ENCODE measurements at places on chromosomes 2 and 18.

GRCh38 chr2:150081775-150082481, 405.5 kb downstream of the RND3 start:
- no peak for DNase-seq

DNA sequence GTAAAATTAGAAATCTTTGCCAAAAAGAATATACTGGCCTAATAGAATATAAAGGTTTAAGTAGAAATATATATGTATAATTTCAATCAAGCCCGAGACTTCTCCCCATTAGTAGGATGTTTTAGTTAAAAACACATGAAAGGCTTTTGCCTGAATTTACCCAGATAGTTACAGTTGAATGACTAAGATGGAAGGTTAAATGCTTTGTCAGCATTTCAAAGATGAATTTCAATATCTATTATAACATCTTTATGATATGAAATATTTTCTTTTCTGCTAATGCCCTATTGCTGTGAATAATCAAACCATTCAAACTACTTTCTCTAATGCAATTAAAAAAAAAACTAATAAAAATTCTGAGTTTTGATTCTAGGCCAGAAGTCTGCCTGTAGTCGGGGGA, 18.0 kb upstream of the ABCA12 start:
- DNase-seq = no peak

DNA sequence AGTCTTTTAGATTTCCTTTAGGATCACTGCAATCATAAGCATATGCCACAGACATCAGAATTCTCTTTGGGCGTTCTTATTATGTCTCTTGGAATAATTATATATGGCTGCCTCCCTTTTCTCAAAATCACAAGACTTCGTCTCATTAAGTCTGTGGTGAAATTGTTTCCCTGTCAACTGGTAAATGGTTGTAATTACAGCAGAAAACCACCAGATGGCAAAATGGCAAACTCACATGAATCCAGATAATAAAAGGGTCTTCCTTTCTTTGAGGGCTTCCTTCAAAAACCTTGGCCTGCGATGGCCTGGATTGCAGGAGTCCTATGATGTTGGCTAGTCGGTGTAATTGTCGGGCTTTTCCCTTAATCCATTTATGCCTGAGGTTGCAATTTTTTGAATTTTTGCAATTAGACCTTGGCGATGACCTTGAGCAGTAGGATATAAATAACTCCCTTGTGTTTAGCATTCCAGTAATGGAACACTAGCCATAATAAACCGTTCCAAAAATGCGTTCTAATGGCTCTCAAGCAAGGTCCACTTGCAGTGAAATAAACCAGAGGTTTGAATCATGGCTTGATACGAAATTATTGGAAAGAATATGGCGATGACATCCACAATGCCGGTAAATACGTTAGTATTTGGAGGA, 656.4 kb downstream of the MBD2 start:
- DNase-seq = peak; percentile 34

DNA sequence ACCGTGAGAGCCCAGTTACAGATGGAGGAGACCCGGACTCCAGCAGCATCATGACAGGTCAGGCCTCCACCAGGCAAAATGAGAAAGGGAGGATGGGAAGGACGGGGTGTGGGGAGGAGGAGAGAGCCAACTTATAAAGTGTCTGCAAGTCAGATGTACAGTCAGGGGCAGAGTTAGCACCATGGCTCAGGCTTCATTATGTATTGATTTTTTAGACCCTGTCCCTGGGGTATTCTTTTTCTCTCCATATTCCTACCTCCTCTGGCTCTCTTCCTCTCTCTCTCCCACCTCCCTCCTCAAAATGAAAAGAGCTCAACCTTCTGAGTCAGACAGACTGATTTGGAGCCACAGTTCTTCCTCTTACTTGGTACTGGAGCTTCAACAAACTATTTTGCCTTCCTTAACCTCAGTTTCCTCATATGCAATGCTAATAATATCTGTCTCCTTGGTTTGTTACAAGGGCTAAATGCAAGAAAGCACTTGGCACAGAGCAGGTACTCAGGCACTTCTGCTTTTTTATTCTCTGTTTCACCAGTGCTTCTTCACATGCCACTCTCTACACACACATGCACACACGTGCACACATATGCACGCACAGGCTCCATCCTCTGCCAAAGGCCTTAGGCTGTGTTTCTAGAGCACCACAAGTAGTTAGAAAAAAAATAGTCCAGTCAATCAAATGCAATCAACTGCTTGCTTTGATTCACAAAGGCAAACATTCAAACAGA, 92.3 kb upstream of the PKDCC start:
- DNase-seq = no peak

GRCh38 chr2:46106690-46107089, 190.5 kb upstream of the EPAS1 start:
- DNase-seq = no peak

- no peak for DNase-seq
These were observed 28.0 kb downstream of the STAT4 start for GRCh38 chr2:191122638-191123294.

DNA sequence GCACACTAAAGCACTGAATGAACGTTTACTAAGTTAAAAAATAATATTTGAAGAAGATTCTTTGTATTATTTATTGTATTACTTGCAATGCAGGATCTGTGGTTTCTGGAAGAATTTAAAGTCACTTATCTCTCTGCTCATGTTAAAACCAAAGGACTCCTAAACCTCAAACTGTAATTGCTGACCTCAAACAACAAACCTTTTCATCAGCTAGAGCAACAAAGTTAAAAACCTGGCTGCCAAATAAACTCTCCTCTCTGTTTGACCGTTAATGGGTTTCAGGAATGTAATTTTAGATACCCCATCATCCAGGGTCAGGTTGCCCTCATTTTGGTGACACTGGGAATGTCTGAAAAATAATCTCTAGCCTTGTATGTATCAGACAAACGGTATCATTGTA, 239.1 kb downstream of the TGIF1 start:
- DNase-seq = no peak

GRCh38 chr2:222518570-222519381, 94.4 kb downstream of the SGPP2 start:
- DNase-seq = peak; percentile 32

DNA sequence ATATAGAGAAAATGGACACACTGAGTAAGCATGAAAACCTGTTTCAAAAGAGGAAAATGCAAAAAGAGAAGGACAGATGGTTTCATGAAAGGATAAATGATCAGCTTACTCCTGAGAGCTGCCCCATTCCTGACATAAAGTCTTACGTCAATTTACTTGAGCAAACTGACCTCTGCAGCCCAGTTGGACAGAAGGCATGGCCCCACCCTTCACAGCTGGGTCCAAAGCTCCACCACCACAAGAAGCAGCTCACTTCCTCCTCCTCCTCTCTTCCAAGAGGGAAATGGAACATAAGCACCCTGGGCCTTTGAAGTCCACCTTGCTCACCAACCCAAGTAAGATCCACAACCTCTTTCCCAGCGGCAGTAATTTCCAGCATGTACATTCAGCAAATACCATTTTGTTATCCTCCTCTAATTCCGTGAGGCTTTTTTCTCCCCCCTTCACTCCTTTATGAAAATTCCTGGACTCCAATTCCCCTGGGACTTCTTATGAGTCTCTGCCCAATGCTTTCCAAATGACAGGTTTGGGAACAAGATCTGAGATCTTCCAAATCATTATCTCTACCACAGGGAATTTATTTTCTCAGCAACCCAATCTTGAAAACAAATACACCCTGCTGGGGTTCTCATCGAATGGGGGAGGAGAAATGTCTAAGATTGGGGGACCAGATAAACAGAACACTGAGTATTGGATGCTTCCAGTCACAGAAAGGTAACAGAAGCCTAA, 10.1 kb downstream of the COL4A4 start:
- no peak for DNase-seq

DNA sequence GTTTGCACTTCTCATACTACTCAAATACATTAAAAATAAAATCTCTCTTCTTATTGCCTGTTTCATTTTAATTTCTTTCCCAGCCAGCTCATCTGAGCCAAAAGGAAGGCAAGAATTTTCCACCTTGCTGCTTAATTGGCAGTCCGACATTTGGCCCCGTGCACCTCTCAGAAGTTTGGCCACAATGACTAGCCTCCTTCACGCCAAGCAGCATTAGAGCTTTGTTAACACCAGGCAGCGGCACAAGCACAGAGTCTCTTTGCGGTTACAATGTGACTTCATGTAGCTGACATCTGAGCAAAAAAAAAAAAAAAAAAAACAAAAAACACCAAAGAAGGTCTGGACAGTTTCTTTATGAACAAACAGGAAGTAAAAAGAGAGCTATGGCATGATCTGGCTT, 248.9 kb downstream of the OSR1 start:
- no peak for DNase-seq

DNA sequence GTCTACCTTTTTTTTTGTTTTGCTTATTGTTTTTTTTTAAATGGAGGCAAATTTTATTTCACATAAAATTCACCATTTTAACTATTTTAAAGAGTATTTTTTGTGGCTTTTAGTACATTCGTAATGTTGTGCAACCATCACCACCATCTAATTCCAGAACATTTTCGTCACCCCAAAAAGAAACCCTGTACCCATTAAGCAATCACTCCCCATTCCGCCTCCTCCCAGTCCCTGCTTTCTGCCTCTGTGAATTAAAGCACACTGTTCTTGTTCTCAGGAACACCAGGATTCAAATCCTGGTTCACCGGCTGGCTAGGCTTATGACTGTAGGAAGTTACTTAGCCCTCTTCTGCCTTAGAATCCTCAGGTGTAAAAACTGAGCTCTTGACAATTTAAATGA, 36.9 kb upstream of the EPAS1 start:
- DNase-seq = no peak

Measured in HT1080 (cell line).